Endodermal cell (in vitro differentiated cells): ENCODE measurements at places on chromosomes 7 and 10.

- DNase-seq: no peak
Measured at GRCh38 chr10:97517778-97518300, 19.1 kb downstream of the UBTD1 start.

DNA sequence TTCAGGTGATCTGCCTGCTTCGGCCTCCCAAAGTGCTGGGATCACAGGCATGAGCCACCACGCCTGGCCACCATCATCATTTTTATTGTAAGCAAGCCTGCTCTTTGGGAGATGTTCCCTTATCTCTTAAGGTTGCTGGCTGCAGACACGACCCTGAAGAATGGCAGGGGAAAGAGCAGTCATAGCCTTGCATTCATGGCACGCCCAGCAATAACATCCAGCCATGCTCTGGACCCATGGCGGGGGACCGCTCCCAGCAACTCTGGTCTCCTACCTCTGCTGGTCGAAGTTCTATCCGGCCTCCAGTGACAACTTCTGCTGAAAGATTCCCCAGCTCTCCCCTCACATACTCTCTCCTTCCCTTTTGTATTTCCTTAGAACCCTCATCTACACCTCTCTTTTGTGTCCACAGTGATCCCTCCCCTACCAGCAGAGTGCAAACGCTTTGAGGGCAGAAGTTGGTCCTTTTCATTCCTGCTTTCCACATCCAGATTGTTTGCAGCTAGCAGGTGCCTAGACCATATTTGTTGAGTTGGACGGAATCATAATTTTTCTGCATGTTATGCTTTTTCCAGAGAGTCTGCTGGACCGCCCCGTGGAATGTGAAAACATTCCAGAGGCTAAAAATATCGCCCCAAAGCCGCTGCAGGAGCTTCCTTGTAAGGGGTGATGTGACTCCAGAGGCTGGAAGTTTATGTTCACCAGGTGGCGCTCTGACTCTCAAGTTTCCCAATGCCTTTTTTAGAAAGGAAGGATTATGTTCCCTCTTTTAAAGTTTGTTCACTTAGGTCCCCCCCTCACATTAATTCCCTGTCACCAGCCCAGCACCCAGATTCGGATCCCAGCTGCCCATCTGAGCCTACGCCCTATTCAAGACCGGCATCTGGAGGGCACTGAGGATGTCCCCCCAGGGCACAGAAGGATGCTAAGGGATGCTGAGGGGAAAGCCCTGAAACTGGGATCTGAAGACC, 4.3 kb upstream of the MARVELD1 start:
- DNase-seq: peak; percentile 90

DNA sequence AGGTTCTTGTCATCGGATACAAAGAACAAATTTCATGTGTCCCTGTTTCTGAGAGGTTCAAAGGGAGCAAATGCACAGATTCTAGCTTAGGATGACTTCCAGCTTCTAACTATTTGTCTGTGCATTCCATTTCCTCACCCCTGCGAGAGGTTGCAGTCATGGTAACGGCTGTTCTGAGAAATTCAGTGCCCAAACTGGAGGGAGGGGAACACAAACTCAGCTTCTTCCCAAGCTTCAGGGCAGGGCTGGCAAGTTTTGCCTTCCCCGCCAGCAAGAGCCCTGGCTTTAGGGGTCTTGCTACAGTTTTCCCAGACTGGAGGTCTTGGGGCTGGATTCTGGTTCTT, 11.1 kb downstream of the FAS start:
- DNase-seq: no peak

DNA sequence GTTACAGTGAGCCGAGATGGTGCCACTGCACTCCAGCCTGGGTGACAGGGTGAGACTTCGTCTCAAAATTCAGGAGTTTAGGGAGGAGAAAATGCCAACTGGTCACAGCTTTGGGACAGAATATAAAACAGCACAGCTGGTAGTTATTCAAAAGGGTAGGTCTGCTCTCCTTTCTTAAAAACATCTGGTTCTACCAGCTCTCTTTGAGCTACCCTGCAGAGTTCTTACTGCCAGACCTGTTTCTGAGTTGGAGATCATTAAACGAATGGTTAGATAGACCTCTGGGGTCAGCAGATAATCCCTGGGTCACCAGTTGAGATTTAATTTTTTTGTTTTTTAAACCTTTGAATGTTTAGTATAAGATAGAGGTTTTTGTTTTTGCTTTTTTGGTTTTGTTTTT, 52.6 kb downstream of the MCU start:
- no peak for DNase-seq
